Glomerular endothelial cell (primary cell): ENCODE measurements at places on chromosomes 13 and 19.
A peak's percentile ranks its signal among the peaks of the same experiment; 100 is the strongest.

- DNase-seq, result no peak
These were observed 252.1 kb upstream of the STARD13 start for GRCh38 chr13:33537676-33538075.

DNA sequence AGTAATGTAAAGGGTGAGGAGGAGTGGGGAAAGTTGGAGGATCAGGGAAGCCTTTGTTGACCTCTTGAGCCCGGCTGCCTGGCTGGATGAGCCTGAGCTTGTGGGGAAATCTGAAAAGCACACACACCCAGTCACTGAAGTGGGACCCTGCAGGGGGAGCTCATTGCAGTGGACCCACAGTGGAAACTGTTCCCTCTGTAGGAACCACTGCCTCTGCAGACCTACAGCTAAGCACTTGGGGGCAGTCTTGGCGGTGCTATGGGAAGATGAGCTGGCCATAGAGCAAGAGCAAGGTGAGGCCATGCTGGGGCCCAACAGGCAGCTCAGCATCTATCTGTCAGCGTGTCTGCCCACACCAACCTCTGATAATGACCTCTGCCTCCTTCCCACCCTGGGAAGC is 294.8 kb downstream of the TSHZ3 start:
- DNase-seq, result no peak

GRCh38 chr13:41029629-41030028 is 10.5 kb upstream of the ELF1 start:
- no peak for DNase-seq

DNA sequence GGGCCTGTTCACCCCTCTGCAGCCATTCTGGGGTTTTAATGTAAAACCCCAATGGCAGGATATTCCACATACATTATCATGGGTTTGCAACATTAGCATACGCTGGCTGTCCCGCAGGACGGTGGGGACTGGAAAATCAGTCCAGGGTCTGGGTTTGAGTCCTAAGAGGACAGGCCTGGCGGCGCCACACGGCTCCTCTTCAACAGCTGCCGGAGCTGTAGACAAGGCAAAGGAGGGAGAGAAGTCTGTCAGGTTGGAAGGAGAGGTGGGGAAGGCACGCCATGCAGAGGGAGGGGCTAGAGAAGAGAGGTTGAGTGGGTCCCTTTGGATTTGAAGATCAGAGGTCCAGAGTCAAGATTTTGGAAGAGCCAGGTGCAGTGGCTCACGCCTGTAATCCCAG is 11.9 kb downstream of the NFKBID start:
- no peak for DNase-seq

DNA sequence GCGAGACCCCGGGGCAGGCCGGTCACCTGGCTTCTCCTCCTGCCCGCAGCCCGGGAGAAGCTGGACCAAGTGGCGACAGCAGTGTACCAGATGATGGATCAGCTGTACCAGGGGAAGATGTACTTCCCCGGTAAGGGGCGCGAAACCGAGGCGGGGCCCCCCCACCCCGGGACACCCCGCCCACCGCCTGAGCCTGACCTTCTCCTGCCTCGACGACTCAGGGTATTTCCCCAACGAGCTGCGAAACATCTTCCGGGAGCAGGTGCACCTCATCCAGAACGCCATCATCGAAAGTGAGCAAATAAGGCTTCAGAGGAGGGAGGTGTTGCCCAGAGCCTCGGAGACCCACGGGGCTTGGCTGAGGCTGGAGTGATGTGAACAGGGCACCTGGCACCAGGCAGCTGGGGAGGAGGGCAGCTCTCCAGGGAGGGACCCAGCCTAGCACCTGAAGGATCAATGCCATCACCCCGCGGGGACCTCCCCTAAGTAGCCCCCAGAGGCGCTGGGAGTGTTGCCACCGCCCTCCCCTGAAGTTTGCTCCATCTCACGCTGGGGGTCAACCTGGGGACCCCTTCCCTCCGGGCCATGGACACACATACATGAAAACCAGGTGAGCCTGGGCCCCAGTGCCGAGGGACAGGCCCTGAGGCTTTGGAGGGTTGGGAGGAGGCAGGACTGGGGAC is 629 bp downstream of the IZUMO4 start:
- no peak for DNase-seq

- DNase-seq, result peak; percentile 44
These were observed 483.2 kb upstream of the SLITRK6 start for GRCh38 chr13:86282442-86282841.

GRCh38 chr19:49832556-49832955 is 14.5 kb downstream of the MED25 start:
- no peak for DNase-seq

DNA sequence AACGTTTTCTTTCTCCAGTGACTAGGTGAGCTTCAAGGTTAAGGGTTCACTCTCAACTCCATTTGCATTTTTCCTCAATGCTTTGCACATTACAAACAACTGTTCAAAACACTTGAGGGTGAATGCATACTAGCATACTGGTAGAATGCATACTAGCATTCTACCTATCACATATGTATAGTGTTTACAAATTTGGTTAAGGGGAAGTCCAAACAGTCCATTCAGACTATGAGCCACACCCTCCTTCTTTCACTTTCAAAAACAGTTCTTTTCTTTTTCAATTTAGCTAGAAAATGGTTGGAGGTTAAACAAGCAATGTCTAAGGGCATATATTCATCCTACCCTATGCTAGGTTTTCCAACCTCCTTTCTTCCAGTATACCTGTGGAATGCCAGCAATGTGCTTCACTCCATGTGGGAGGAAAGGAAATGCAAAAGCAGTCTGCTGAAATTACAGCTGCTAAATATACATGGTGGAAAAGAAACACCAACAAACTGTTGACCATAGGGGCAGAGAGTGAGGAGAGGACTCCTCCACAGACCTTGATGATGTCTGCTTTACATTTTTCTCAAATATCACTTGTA is 102.6 kb downstream of the DOCK9 start:
- no peak for DNase-seq

- DNase-seq, result no peak
These were observed 1729.5 kb upstream of the SPRY2 start for GRCh38 chr13:82070416-82070815.

- DNase-seq, result no peak
These were observed 7.7 kb downstream of the C13orf46 start for GRCh38 chr13:113965968-113966884.

GRCh38 chr19:11587302-11587974 is 9.8 kb upstream of the ZNF627 start:
- DNase-seq, result peak; percentile 25

GRCh38 chr19:33724021-33724720 is 72.5 kb upstream of the KCTD15 start:
- no peak for DNase-seq

GRCh38 chr19:38190793-38191192 is 33.2 kb downstream of the DPF1 start:
- DNase-seq, result no peak

DNA sequence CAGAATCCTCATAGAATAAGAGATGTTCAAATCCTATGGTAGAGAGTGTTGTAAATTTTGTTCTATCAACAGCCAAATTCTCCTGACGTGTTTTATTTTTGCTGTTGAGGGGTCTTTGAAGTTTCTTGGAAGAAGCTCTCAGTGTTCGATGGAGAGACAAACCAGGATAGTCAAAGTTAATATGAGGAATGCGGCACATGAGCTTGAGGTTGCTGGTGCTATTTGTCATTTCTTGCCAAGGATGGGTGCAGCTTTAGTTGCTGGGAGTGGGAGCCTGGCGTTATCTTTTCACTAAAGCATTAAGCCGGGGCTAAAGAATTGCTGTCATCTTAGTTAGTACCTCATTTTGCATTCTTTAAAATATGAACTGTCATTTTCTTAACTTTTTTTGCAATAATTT is 239.9 kb upstream of the CSNK1A1L start:
- DNase-seq, result no peak

- DNase-seq, result no peak
These were observed 25.0 kb downstream of the GRIN2D start for GRCh38 chr19:48418317-48419064.

GRCh38 chr13:113888701-113889330 is 24.9 kb upstream of the GAS6 start:
- DNase-seq, result no peak

GRCh38 chr13:91668866-91669495 is 270.6 kb downstream of the GPC5 start:
- no peak for DNase-seq

- DNase-seq, result no peak
These were observed 96.5 kb downstream of the DHRS12 start for GRCh38 chr13:51707461-51707860.

GRCh38 chr19:36212895-36213294 is 1.6 kb downstream of the ZNF565 start:
- DNase-seq, result no peak

DNA sequence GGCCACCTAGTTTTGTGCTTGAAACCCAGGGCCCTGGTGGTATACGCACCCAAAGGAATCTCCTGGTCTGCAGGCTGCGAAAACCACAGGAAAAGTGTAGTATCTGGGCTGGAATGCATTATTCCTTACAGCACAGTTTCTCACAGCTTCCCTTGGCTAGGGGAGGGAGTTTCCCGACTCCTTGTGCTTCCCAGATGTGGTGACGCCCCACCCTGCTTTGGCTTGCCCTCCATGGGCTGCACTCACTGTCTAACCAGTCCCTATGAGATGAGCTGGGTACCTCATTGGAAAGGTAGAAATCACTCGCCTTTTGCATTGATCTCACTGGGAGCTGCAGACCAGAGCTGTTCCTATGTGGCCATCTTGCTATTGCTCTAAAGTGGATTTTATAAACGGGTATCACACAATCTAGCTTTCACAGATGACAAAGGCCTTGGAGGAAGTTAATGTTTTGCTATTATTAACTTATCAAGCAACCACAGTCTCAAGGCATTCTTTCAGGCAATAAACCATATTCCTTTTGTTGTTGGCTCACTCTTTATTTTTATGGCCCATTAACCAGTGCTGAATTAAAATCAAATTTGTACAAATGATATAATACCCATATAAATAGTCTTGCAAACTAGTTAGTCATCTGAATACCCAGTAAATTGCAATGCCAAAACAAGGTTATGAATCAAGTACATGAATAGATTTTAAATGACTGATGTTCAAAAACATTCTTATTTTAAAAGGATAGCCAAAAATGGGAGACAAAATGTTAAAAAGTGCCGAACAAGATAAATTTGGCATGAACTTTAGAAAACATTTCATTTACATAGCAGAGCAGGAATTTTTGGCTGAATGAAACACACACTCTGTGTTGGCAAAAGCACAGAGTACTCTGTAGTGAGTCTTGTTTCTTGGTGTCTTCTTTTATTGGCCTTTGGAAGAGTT is 475.4 kb upstream of the ARGLU1 start:
- no peak for DNase-seq

GRCh38 chr13:29535663-29536655 is 59.5 kb downstream of the SLC7A1 start:
- no peak for DNase-seq

DNA sequence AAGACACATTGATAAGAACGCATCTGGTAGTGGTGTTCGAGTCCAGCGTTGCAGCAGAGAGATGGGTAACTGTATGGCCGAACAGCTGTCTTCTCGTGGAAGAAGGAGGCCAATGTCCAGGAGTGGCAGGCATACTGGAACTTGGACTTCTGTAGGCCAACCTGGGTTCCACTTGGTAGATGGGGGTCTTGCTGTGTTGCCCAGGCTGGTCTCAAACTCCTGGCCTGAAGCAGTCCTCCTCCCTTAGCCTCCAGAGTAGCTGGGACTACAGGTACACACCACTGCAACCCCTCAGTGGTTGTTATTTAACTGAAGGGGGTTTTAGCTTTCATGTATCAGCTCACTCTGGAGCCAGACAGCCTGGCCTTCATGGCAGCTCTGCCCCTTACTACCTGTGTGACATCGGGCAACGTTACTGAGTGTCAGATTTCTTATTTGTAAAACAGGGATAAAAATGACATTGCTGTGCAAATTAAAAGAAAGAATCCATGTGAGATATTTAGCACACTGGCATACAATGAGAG is 2.4 kb upstream of the UQCRFS1 start:
- no peak for DNase-seq

GRCh38 chr19:19083413-19084178 is 19.8 kb downstream of the SLC25A42 start:
- DNase-seq, result no peak

GRCh38 chr19:57362997-57363687 is at the start of the genes TRAPPC2B and ZNF547:
TSS of gene TRAPPC2B (plus strand) at chr19:57363551. CDS start at chr19:57364834, 1,283 bp downstream.
TSS of gene ZNF547 (plus strand) at chr19:57363551. CDS start at chr19:57368556, 5,005 bp downstream.
- peak; percentile 95 for DNase-seq

- no peak for DNase-seq
These were observed 104.4 kb downstream of the KLF5 start for GRCh38 chr13:73162912-73163911.

GRCh38 chr19:5922161-5922545 is 8.1 kb downstream of the CAPS start:
- DNase-seq, result no peak

GRCh38 chr13:76692346-76692745 is 193.9 kb downstream of the KCTD12 start:
- DNase-seq, result no peak
